ENCODE measurements at places on chromosomes 3 and 15.

GRCh38 chr3:195823280-195823679 lies 11.6 kb upstream of the MUC4 start:
- no peak for DNase-seq

DNA sequence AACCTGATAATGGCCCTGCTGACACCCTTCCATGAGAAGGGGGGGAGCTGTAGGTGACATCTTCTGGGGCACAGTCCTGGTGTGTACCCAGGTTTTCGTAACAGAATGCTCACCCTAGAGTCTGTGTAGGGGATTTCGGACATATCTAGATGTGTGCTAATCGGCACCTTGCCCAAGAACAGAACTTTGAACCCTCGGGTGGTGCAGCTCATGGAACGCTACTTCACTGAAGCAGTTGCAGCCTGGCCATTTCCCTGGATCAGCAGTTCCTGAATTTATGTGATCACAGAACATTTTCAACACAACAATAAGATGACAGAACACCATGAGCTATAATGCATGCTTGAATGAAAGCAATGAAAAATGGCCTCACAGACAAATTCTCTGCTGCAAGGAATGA lies 57.5 kb upstream of the MUC13 start:
- DNase-seq: no peak

GRCh38 chr3:154059833-154060232 lies 61.4 kb upstream of the ARHGEF26 start:
- no peak for DNase-seq

DNA sequence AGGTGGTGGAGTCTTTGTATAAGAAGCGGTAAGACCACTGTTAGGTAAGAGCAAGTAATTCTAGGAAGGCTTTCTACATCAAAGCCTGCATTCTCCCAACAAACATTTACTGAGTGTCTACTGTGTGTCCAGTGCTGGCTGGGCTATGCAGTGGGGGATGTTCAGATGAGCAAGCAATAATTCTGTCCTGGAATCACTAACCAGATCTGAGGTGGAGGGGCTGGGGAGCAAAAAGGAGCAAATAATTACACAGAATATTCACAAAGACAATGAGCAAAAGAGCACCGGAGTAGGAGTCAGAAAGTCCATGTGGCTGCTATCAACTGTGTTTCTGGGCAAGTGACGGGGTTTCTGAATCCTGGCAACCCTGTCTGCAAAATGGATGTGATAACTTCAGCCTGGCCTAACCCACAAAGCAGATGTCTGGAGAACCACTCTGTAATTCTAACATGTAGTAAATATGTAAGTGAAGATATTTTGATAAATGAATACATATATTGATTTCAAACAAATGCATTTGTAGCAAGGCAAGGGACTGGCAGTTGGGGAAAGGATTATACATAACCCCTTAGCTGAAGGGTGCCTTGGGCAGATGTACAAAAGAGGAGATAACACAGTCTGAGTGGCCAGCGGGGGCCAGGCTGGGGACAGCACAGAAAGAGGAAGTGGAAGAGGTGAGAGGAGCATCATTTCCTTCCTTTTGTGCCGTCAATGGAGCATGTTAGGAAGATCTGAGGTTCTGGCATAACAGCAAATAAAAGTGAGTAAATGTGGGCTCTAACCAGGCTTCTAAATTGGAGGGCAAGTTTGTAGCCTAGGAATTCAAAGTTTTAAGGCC lies 28.8 kb downstream of the CYP8B1 start:
- DNase-seq: no peak

DNA sequence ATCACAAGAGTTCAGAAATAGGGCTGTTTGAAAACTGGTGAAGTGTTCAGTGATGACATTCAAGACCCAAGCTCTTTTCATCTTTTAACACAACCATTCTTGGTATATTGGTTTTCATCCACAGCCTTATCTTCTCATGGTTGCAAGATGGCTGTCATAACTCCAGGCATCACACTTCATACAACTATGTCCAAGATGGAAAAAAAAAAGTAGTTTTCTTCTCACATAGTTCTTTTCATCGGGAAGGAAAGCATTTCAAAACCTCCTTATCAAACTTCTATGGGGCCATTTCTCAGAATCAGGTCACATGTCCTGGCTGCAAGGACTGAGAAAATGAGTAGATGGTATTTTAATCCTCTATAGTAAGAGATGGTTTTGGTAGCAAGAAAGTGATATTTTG lies 21.1 kb upstream of the MFSD1 start:
- DNase-seq: no peak

GRCh38 chr3:144294659-144295538 lies 323.3 kb downstream of the DIPK2A start:
- no peak for DNase-seq

DNA sequence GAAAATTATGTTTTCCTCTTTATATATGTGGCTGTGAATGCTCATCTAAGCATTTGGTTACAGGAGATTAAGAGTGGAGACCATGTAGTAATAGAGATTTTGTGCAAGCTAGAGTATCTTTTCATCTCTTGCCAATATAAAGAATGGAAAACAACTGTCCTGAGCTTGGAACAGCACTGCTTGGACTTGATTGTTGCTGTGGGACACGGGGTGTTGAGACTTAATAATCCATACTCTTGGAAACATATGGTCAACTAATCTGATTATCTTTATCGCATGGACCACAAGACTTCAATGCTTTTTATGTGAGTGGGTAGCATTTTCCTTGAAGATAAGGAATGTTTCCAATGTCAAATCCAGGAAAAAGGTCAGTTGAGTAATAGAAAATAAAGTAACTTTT lies 806.3 kb downstream of the DIPK2A start:
- DNase-seq: no peak

- DNase-seq: no peak
Observed at GRCh38 chr15:67202091-67202490, 52.4 kb downstream of the AAGAB start.
